Endothelial cell of umbilical vein (primary cell): ENCODE measurements at places on chromosomes 11 and 22. TPM values are rescaled to one million over a fixed set of nuclear protein-coding genes. Genes with fewer than 3 reads are reported as not detected.

The KCNQ1OT1 gene
- 0.11 and 0.13 TPM in 2 replicates for polyA plus RNA-seq

The NARS2 gene
- polyA plus RNA-seq = 5.3 and 6.9 TPM in 2 replicates

The CARD10 gene
- 36.1 and 42.0 TPM in 2 replicates for polyA plus RNA-seq

The BTBD18 gene
- polyA plus RNA-seq = not detected in 2 replicates

The ANGPTL5 gene
- 0.03 and 0.12 TPM in 2 replicates for polyA plus RNA-seq

The SLC29A2 gene
- 2.4 TPM in 2 replicates for polyA plus RNA-seq

The ART1 gene
- not detected in 2 replicates for polyA plus RNA-seq

The HOATZ gene
- not detected in 2 replicates for polyA plus RNA-seq
